Activated CD8-positive, alpha-beta memory T cell treated with anti-CD3 and anti-CD28 coated beads for 4 hours (primary cell): ENCODE measurements at places on chromosomes 5 and 9.

- no peak for DNase-seq
Observed at GRCh38 chr5:153893817-153894216, 144.9 kb downstream of the FAM114A2 start.

- DNase-seq = no peak
Observed at GRCh38 chr5:62521319-62521718, 57.3 kb upstream of the LRRC70 start.

DNA sequence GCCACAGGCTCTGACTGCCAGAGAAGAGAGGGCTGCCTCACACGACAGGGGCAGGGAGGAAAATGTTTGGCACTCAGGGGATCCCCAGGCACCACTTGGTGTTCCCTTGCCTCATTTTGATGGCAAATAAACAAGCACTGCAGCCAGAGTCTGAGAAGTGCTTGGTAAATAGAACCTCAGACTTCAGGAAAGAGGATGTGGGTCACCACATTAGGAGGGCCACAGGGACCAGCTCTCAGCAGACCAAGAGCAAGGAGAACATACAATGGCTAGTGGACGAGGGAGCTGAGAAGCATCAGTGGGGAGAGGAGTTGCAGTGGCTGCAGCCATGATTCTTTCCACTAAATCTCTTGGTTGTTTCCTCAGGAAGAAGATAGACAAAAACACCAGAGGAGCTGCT is 413.9 kb downstream of the GADD45G start:
- DNase-seq = no peak

GRCh38 chr9:38343552-38343951 is 49.0 kb upstream of the ALDH1B1 start:
- no peak for DNase-seq

DNA sequence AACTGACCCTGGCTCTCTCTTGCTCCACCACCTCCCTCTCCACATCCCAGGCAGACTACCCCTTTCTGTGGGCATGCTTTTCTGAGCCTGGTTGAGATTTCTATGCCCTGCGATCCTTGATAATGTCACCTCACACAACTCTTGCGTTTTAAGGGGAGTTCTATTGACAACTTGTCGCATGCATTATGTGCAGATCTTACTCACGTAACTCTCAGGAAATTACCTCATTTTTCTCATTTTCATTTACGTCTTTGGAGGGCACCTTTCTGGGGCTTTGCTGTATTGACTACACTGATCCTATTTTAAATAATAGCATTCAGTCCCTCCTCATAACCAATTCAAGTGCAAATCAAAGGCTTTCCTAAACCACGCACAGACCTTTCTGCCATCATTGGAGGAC is 140.4 kb upstream of the WWC1 start:
- no peak for DNase-seq

GRCh38 chr9:122070728-122071515 is 22.2 kb downstream of the TTLL11 start:
- DNase-seq = no peak
